ENCODE measurements at places on chromosomes 6 and 20.

DNA sequence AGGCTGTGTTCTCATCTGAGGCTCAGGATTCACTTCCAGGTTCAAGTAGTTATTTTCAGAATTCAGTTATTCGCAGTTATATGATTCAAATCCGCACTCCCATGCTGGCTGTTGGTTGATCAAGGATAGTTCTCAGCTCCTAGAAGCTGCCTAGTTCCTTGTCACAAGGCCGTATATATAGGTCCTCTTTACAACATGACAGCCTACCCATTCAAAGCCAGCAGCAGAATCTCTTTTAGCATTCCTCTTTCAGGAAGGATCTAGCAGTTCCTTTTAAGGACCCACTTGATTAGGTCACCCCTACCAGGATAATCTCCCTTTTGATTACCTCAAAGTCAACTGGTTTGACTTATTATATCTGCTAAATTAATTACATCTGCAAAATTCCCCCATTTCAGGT lies 23.8 kb upstream of the LAMP5 start:
- no peak for DNase-seq

DNA sequence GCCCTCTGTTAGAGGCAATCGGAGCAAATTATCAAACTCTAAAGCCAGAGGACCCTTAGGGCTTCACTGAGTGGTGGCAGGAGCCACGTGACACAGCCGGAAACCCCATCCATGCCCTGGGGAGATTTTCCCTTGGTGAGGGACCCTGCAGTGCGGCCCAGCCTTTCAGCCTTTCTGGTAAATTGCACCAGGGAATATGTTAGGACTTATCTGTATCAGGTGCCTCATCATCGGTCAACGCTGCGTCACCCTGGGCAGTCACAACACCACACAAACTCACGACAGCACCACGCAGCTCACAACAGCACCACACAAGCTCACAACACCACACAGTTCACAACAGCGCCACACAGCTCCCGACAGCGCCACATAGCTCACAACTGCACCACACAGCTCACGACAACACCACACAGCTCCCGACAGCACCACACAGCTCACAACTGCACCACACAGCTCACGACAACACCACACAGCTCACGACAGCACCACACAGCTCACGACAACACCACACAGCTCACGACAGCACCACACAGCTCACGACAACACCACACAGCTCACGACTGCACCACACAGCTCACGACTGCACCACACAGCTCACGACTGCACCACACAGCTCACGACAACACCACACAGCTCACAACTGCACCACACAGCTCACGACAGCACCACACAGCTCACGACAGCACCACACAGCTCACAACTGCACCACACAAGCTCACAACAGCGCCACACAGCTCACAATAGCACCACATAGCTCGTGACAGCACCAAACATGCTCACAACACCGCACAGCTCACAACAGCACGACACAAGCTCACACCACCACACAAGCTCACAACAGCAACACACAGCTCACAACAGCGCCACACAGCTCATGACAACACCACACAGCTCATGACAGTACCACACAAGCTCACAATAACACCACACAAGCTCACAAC lies 199.0 kb downstream of the DLL1 start:
- no peak for DNase-seq

- DNase-seq: no peak
Measured at GRCh38 chr6:15510536-15511247, 152.1 kb downstream of the DTNBP1 start.

GRCh38 chr20:313948-314347 lies 11.4 kb upstream of the SOX12 start:
- DNase-seq: no peak

DNA sequence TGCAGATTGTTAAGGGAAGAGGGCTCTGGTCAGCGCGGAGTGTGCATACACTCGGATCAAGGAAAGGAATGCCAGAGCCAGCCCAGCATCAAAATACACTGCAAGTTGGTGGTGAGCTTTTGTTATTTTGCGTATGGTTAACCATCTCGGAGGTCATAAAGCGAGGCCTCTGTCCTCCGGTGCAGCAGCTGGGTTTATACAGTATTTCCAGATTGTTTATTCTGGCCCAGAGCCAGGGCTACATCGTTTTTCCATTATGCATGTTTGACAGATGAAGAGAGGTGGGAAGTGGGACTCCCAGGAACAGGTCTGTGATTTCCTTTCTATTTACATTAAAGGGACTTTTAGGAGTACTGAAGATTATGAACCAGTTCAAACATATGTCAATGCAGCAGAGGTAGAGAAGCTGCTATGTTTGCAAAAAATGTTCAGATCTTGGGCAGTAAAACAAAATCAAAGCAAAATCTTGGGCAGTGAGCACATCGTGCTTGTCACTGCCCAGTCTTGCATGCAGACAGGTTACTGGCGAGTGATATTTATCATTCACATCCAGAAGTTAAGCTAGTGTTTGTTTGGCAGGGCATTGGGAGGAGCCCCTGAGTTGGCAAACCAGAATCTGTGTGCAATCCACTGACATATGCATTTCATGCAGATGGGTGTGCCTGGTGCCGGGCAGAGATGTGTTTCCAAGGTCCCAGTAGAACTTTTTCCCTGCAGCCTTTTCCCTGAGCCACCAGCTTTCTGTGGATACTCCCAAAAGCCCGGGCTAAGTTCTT lies 256.3 kb upstream of the TAB2 start:
- no peak for DNase-seq

GRCh38 chr20:1860446-1860845 lies 34.8 kb upstream of the SIRPA start:
- peak; percentile 59 for DNase-seq

DNA sequence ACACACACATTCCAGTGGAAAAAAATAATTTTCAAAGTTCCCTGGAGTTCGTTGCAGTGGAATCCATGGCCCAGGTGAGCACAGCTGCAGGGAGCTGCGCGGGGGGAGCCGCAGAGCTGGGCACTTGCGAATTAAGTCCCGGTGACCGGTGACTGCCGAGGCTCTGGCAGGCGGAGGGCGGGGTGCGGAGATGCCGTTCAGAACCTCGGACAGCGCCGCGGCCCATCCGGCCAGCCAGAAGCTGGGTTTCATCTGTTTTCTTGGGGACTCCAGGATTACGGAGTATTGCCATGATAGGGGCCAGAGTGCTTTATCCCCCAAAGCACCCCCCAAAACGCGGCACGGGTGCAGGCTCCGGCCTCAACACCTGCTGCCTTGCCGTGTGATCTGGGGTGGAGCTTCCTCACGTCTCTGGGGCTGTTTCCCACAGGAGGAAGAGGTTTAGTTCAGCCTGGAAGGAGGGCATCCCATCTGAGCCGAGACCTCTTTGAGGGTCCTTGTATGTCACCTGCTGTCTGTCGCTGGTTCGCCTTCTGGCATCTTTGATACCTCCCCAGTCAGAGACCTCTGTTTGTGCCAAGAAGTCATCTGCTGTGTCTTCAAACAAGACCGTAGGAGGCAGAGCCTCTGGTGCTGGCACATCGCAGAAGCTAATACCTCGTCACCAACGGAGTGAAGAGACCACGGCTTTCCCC lies 99.4 kb downstream of the YTHDF1 start:
- no peak for DNase-seq

- DNase-seq: no peak
Measured at GRCh38 chr20:44750081-44750805, 4.6 kb downstream of the KCNK15 start.

DNA sequence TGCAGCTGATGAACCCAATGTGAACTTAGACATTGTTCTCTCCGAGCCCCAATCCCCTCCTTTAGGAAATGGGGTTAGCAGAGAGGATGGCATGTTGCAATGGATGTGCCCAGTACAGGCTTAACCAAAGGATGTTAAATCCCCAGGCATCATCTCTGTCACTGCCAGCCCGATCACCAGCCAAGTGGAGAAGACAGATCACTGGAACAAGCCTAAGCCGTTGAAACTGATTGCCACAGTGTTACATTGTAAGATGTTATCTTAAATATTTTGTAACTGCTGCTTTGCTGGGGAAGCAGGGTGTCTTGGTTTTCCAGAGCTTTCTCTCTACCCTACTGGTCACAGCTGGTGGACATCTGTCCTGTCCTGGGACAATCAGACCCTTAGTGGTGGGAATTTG lies 783.4 kb upstream of the CHD6 start:
- DNase-seq: no peak

DNA sequence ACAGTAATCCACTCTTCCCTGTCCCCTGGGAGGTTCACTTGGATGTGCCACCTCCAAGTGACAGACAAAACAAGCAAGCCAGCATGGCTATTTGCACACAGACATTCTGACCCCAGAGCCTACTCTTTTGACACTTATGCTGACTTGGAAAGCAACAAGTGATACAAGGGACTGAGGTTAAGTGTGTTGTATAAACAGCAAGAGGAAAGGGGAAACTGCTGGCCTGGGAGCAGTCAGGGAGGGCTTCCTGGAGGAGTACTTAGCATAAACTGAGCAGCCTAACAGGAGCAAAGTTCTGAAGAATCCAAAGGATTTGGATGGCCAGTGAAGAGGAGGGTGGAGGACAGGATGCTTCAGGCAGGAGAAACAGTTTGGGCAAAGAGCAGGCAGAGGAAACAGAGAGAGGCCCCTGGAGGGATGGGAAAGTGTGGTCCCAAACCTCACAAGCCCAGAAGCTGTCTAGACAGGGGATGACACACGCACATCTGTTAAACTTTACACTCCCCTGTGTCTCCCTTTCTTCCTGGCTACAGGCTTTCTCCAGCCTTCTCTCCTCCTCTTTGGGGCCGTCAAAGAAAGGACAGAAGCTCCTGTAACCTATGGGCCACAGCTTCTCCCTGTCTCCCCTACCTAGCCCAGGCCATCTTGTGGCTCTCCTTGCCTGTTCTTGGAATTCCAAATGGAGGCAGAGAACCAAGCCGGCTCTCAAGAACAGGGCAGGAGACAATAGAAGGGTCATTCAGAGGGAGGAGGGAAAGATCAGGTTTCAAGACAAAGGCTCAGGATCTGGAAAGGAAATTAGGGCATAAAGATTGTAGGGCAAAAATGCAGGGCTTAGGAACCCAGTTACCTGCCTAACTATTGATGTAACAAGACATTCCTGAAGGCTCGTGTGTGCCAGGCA lies 19.3 kb downstream of the SULF2 start:
- DNase-seq: no peak

GRCh38 chr6:34114695-34115402 lies 31.0 kb downstream of the GRM4 start:
- no peak for DNase-seq

- DNase-seq: no peak
Measured at GRCh38 chr6:5677219-5678000, 329.3 kb downstream of the NRN1 start.

GRCh38 chr6:139545206-139546105 lies 171.0 kb upstream of the CITED2 start:
- no peak for DNase-seq

DNA sequence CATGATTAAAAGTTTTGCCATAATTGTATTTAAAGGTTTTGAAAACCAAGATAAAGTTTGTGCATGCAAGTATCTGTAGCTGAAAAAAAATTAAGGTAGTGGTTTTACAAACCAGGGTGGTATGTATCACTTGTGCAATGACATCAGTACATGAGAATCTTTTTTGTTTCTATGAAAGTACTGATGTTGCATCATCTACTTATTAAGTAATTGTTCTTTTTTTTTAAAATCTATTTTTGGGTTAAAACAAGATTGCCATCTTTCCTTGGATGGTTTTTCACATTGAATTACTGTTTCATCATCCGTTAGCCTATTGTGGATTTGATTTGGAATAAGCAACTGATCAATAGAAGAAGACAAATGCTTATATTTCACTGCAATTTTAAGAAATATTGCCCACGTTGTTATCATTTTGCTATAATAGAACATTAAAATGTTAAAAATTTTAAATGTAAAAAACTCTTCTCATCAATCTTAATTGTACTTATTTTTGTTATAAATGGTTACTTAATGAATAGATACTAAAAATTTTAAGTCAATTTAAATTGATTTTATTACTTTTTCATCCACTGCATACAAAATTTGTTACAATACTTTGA lies 39.8 kb upstream of the TAGAP start:
- DNase-seq: no peak

- DNase-seq: no peak
Measured at GRCh38 chr6:5486214-5486613, 224.9 kb downstream of the FARS2 start.

DNA sequence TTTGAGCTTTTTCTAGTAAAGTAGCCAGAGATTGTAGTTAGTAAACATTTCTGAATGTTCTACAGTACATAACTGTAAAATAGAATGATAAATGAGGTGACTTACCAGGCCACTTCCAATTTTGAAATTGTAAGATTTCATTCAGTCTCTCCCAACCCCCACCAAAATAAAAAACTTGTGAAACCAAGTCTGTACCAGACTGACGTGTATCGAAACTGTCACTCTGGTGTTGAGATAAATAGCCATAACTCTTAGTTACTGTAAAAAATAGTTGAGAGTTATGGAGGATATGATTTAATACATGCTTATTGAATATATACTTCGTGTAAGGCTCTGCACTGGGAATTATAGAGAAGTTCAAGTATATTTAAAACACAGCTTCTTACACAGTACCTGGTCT lies 455.7 kb downstream of the PLCB1 start:
- DNase-seq: no peak

- DNase-seq: peak; percentile 16
Measured at GRCh38 chr6:131694832-131695426, 6.3 kb downstream of the OR2A4 start.

DNA sequence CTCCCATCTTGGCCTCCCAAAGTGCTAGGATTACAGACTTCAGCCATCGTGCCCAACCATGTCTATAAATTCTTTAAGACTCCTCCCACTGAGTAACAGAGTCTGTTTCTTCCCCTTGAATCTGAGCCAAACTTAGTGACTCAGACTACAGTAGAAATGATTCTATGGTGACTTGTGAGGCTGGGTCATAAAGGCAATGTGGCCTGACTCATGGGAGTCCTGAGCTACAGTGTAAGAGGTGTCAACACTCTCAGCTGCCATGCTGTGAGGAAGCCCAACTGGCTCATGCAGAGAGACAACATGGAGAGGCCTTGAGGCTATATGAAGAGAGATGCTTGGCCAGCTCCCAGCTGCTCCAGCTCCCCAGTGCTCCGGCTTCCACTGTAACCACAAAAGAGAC lies 5.2 kb upstream of the NRSN2 start:
- no peak for DNase-seq

DNA sequence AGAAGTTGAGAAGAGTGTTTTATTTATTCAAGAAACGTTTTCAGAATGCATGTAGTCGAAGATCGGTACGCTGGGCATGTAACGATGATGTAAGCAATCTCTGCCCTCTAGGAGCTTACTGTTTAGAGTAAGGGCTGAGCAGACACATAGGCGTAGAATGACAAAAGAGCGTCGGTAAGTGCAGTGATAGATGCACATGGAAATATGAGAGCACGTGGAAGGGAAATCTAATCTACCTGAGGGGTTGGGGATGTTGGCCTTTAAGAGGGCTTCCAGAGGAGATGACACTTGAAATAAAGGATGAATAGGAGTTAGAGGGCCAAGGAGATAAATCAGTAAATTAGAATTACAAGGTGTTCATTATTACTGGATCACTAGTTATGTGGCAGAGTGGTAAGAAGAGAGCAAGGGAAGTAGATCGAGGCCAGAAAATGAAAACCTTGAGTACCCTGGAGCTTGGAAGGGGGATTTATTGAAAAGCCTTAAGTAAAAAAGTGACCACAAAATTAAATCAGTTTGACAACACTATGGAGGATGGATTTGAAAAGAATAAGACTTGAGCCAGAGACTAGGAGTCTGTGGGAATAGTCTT lies 782 bp downstream of the TRMT11 start:
- no peak for DNase-seq

All from H54 (cell line).